ENCODE measurements at places on chromosomes 16 and 17.

- peak; percentile 45 for DNase-seq
These were observed 5.3 kb downstream of the RPL13 start for GRCh38 chr16:89565506-89566372.

DNA sequence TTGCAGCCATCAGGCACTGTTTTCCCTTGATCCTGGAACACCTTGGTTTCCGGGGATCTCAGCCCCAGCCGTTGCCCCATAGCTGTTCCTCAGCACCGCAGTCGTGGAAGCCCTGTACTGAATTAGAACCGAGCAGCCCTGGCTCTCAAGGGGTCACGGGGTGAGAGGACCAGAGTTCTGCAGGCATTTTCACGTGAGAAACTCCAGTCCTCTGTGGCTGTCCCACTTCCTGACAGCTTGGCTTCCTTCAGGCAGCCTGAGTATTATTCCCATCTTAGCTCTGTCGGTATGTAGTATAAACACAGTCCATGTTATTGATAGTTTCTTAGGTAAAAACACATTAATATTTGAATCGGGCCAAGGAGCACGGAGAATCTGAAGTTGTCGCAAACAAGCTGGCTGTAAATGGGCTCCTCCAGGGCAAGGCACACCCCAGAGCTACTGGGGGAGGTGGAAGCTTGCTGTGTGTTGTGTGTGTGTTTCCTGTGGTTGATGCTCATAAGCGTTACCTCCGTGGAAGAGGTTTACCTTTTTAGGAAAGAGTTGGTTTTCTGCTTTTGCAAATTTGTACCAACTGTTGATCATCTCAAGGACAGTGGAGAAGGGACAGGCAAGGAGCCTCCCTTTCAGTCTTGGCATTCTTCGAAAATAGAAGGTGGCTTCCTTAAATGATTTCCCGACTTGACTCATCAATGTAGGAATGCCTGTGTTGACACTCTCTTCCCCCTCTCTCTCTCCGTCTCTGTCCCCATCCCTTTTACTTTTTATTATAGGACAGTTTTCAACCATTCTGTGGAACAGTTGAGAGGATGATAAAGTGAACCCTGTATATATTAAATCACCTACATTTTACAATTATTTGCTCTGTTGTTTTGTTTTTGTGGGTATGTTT lies 208.9 kb upstream of the CHMP6 start:
- DNase-seq = peak; percentile 34

DNA sequence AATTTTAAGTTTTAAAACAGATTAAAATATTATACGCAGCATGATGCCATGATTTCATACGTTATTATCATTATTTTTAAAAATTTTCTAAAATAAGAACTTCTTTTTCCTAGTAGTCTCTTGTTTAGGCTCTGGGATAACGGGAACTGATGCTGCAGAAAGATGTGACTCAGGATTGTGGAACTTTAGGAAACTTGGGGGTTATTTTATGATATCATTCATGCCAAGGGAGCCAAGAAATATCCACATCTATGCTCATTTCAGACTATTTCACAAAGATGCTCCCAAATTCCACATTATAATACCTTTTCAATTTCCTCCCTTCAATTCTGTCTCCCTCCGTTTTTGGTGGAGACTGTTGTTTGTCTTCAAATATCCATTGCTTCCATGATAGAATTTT lies 236.4 kb downstream of the HS3ST3A1 start:
- no peak for DNase-seq

- DNase-seq = peak; percentile 60
These were observed 5.7 kb downstream of the MATCAP1 start for GRCh38 chr16:67177743-67178699.

DNA sequence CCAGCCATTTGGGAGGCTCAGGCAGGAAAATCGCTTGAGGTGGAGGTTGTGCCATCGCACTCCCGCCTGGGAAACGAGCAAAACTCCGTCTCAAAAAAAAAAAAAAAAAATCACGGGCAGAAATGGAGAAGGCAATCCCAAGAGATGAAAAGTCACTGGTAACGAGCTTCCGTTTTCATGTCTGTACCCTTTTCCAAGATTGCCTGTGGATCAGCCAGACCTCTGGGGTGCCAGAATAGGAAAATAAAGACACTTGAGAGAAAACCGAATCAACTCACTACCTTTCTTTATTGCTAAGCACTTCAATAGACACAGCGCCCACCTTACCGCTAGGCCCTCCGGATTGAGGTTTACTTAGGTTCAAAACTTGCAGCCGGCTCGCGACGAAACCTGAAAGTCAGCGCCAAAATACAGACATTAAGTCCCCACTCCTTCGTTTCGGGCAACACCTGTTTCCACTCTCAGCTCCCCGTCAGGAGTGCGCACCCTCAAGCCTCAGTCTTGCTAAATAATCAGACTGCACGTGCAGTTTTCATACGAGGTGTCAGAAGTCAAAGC lies 970 bp upstream of the TRAF7 start:
- DNase-seq = peak; percentile 22

DNA sequence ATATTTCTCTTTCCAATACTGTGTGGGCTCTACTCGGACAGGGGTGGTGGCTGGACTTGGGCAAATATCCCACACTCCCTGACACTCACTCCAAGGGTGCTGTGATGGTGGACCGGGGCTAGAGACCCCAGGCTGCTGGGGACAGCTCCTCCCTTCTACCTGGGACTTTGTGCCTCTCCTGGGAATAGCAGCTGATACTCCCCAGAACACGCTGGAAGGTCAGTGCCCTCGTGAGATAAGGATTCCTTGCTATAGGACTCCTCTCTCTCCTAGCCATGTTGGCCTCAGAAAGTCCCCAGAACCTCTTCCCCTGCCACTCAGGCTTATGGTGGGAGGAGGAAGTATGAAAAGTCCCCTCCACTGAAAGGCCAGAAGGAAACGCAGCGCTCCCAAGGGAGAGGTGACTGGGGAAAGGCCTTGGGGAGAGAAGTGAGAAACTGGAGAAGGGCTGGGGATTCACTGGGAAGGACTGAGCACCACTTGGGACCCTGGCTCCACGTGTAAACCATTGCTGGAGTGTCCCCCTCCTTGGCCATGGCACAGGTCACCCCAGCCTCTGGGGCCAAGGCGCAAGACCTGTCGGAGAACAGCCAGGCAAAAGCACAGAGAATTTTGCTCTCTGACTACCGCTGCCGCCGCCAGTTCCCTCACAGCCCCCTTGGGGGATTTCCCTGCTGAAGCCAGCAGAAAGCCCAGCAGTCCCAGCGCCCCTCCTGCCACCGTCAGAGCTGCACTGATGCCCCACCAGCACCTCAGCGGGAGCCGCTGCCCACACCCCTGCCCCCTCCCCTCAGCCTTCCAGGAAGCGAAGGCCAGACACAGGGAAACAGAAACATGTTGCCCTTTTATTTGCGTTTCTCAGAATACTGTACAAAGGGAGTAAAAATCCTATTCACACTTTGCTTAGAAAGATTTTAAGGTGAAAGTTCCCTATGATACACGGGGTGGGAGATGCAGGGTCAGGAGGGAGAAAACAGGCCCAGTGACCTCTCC lies 2.1 kb upstream of the GSDMB start:
- peak; percentile 62 for DNase-seq

GRCh38 chr17:21303441-21304065 lies 19.0 kb downstream of the MAP2K3 start:
- DNase-seq = no peak

- no peak for DNase-seq
These were observed 113.3 kb downstream of the CNTNAP4 start for GRCh38 chr16:76390476-76390875.
